Smooth muscle cell of the coronary artery (primary cell): ENCODE measurements at places on chromosomes 2 and 18. TPM values are rescaled to one million over a fixed set of nuclear protein-coding genes. Genes with fewer than 3 reads are reported as not detected.

The MAIP1 gene
- total RNA-seq: 14.7 and 15.7 TPM in 2 replicates

The SERPINB11 gene
- total RNA-seq: 0.12 TPM in 1 of 2 replicates, not detected in the other

The ATF2 gene
- total RNA-seq: 34.3 and 51.2 TPM in 2 replicates

The SALL3 gene
- not detected in 2 replicates for total RNA-seq

The PROKR1 gene
- total RNA-seq: not detected in 2 replicates

The SERPINB12 gene
- total RNA-seq: not detected in 2 replicates

The REV1 gene
- total RNA-seq: 26.2 and 36.4 TPM in 2 replicates

The RFTN2 gene
- 5.0 and 9.0 TPM in 2 replicates for total RNA-seq
